ENCODE measurements at places on chromosomes 6 and 20.

- DNase-seq = no peak
Observed at GRCh38 chr6:99236010-99236409, 113.5 kb downstream of the FAXC start.

GRCh38 chr6:169993861-169994481 lies 242.5 kb downstream of the ERMARD start:
- no peak for DNase-seq

GRCh38 chr20:61099806-61100205 lies 152.3 kb upstream of the CDH4 start:
- no peak for DNase-seq

- DNase-seq = no peak
Observed at GRCh38 chr6:162116902-162117525, 610.6 kb downstream of the PRKN start.

DNA sequence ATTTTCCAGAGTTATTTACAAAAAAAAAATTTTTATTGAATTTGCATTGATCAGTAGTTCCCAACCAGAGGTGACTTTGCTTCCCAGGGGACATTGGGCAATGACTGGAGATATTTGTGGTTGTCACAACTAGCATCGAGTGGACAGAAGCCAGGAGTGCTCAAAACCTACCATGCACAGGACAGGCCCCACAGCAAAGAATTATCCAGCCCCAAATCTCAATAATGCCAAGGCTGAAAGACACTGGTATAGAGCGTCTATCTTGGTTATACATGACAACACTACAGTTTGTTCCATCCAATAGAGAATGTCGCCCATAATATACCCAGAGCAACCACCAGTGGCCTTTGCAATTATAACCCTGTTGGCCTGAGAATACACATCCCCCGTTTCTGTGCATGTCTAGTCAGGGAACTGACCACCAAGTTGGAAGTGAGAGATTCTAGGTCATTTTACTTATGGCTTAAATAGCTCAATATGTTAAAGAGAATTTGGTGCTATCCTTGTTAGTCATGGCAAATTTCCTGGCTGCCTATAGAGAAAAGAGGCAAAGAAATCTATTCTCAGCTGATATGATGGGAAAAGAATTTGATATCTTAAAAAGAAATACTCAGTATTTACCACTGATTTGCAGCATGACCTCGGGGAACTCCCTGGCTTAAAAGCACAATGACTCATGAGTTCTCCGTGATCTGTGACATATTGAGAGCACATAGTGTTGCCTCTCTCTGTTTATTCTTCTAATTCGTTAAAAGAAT lies 76.0 kb upstream of the ADTRP start:
- DNase-seq = no peak

- DNase-seq = no peak
Observed at GRCh38 chr6:167745670-167746389, 80.9 kb upstream of the AFDN start.

DNA sequence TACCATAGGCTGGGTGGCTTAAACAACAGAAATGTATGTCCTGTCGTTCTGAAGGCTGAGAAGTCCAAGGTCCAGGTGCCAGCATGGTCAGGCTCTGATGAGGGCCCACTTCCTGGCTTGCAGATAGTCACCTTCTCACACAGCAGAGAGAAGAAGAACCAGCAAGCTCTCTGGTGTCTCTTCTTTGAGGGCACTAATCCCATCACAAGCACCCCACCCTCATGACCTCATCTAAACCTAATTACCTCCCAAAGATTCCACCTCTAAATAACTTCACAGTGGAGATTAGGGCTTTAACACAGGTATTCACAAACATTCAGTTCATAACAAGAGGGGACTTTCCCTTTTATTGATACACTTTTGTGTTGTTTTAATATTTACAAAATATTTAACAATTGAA lies 61.1 kb downstream of the RIN2 start:
- no peak for DNase-seq

- DNase-seq = no peak
Observed at GRCh38 chr6:12232821-12233220, 57.3 kb upstream of the EDN1 start.

GRCh38 chr6:65199121-65199520 lies 507.9 kb downstream of the EYS start:
- no peak for DNase-seq

- DNase-seq = peak; percentile 21
Observed at GRCh38 chr6:11972270-11972669, 39.8 kb upstream of the HIVEP1 start.

DNA sequence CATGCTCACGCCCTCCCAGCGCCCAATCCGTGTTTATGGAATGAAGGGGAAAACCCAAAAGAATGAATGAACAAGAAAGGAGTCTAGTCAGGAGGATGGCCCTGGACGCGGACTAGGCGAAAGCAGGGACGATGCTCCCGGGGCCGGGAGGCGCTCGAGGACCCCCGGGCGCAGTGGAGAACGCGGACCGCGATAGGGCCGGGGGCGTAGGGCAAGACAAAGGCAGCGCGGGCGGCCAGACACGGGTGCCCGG lies 758 bp downstream of the GCLC start:
- peak; percentile 52 for DNase-seq

DNA sequence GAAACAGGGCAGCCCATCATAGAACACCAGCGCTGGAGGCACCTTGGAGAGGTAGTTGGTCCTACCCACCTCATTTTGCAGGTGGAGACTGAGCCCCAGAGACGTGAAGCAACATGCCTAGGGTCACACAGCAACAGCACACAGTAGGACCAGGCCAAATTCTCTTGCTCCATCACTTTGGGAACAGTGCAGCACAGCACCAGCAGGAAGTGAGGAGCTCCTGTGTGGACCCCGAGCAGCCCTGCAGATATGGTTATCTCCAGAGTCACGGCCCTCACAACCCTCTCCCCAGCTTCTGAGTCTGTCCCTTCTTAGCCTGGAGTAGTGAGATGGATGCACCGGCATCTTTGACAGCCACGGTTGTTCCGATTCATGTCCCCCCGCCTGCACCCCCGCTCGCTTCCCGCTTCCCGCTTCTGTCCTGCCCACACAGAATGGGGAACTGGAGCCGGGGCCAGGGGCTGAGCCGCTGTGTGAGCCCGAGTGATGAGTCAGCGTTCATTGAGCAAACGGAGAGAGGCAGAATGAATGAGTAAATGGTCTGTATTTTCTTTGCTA lies 72.6 kb upstream of the DUSP22 start:
- peak; percentile 37 for DNase-seq

- DNase-seq = no peak
Observed at GRCh38 chr6:72760114-72760793, 138.4 kb downstream of the KCNQ5 start.

- peak; percentile 38 for DNase-seq
Observed at GRCh38 chr6:39897698-39898097, 36.6 kb downstream of the MOCS1 start.

DNA sequence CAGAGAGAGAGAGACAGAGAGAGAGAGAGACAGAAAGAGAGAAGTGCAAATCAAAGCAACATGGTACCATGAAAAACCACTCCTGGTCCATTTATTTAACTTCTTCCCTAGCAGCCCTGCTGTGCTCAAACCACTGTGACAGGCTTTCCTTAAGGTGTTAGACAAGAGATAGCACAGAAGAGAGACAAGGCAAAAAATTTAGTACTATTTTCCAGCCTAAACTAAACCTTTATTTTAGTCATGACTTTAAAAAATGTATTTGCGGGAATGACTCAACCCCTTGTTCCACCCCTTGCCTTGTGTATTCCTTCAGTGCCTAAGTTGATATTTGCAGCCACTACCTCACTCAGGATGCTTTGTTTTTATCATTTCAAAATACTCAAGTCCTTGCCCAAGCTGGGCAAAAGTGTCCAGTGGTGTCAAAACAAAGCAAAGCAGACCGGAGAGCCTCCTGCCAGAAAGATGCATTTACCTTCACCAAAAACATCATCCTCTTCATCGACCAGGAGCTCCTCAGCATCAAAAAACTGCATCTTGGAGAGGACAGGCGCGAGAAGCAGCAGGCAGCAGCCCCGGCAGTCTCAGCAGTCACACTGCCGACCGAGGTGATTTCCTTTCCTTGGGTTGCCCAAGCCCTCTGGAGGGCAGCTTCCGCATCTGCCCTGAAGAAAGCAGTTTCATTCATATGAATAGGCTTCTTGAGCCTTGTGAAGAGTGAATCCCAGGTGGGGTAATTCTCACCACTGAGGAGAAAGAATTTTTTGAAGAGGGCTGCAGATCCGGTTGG lies at the start of gene RIPOR2:
RIPOR2 (minus strand) TSS at position 595 of the 787 bp plus-strand sequence; CDS start at position 533, 62 bp downstream.
- peak; percentile 87 for DNase-seq

- DNase-seq = no peak
Observed at GRCh38 chr20:15622368-15622767, 950.9 kb downstream of the KIF16B start.

GRCh38 chr6:40352006-40352405 lies 235.2 kb downstream of the LRFN2 start:
- DNase-seq = no peak

DNA sequence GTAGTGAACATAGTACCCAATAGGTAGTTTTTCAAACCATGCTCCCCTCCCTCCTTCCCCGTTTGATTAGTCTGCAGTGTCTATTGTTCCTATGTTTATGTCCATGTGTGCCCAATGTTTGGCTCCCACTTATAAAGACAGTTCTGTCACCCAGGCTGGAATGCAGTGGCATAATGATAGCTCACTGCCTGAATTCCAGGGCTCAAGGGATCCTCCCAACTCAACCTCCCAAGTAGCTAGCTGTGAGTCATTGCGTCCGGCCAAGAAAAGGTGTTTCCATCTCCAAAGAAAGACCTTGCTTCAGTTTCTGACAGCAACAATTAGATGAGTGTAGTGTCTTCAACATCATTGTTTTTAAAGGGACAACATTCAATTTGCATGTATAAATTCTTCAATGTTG lies 131.1 kb upstream of the CEP162 start:
- DNase-seq = no peak

DNA sequence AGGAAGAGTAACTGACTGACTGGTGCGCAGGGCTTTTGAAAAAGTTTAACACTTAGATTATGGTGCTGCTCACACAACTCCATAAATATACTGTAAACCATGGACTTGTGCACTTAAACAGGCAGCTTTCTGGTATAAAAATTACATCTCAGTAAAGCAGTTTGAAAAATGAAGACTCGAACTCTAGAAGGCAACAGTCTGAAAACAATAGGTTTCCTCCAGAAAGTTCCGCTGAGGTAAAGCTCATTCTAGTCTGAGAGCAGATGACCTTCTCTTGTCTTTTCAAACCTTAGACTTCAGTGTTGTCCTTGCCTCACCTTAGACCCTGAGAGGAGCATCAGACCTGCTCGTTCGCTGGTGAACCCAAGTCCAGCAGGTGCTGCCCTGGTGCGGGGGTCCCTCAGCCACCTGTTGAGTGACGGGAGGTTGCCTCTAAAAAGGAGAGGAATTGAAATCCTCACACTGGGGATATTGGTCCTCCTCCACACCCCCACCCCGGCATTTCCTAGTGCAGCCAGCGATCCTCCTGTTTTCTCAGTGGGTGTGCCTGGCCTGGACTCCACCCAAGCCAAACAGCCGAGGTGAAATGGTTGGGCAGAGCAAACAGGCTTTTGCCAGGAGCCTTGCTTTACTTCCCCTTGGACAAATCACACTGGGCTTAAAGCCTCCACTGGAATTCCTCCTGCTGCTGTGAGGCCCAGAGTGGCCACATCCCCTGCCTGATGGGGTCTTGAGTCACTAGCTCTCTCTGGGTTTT lies 14.7 kb upstream of the PYGB start:
- DNase-seq = no peak

DNA sequence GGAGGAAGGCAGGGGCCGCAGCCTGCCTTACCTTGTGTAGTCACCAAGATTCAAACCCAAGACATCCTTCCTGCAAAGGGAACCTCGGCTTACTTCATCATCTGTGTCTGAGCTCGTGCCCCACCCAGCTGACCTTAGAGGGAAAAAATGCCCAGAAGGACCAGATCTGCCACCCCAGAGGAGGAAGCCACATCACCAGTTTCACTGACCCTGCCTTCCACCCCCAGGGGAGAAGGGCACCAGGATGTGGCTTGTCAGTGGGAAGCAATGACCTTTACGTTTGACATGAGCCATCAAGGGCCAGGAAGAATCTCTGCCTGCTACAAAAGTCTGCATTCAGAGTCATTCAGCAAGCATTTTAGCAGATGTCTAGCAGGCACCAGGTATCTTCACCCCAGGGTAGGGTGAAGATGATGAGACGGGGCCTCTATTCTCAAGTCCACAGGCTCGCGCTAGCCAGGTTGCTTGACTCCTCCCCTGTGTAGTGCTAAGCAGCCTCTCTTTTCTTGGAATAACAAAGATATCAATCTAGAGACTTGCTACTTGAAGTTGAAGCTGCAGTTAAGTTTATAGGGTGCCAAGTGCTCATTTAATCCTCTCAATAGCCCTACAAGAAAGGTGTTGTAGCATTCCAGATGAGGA lies 28.1 kb downstream of the HM13 start:
- DNase-seq = no peak

- peak; percentile 68 for DNase-seq
Observed at GRCh38 chr20:60851826-60852704, 400.0 kb upstream of the CDH4 start.

DNA sequence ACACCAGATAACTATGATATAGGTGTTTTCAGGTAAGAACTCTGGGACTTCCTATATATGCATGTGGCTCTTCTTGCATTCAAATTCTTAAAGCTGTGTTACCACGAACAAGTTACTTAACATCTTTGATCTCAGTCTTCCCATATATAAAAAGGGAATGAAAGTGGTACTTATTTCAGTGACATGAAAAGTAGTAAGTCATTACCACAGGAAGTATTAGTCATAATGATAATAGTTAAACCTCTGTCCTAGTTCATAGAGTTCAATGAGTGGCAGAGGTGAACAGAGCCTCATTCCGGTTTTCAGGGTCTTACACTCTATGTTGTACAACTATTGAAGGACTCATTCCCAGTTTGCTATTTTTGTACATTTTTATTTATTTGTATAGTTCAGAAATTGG lies 237.0 kb downstream of the NKAIN2 start:
- DNase-seq = no peak

DNA sequence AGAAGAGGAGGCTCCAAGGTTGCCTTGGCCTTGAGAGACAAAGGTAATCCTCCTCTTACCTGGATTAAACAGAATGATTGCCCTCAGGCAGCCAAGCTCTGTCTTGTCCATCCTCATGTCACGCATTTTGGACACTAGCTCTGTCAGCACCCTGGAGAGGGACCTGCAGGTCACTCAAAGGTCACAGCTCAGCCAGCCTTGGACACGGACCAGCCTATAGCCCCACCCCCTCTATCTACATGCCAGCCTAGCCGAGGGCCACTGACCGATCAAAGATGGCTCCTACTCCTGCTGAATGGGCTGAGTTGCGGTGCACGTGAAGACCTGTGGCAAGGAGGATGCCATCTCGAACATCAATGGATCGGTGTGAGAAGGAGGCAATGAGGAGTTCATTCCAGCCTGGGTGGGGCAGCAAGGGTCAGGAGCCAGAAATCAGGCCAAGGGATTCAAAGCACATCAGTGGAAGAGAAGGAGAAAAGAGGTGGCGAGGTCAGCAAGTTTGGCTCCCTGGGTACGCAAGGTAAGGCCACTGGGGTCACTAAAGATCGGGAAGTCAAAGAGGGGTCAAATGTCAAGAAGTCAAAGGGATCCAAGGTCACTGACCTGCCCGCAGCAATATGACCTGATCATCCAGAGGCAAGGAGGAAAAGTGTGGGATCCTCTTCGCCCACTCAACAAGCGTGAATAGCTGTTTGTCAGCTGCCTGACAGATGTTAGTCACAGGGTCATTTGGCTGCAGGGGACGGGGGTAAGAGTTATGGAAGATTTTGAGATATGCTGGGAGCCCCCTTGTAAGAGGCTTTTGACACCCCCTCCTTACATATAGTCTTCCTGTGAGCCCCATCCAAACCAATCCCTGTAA lies 3.3 kb upstream of the COL11A2 start:
- DNase-seq = no peak

GRCh38 chr6:120894077-120894476 lies 440.2 kb downstream of the TBC1D32 start:
- no peak for DNase-seq

GRCh38 chr6:140857739-140858380 lies 1274.9 kb upstream of the GJE1 start:
- no peak for DNase-seq

GRCh38 chr20:51206032-51206662 lies 183.2 kb upstream of the KCNG1 start:
- peak; percentile 17 for DNase-seq

Measured in GM23338 (cell line).